ENCODE measurements at places on chromosomes 1 and 21.

GRCh38 chr1:82366689-82367088 lies 566.0 kb downstream of the ADGRL2 start:
- DNase-seq: no peak

DNA sequence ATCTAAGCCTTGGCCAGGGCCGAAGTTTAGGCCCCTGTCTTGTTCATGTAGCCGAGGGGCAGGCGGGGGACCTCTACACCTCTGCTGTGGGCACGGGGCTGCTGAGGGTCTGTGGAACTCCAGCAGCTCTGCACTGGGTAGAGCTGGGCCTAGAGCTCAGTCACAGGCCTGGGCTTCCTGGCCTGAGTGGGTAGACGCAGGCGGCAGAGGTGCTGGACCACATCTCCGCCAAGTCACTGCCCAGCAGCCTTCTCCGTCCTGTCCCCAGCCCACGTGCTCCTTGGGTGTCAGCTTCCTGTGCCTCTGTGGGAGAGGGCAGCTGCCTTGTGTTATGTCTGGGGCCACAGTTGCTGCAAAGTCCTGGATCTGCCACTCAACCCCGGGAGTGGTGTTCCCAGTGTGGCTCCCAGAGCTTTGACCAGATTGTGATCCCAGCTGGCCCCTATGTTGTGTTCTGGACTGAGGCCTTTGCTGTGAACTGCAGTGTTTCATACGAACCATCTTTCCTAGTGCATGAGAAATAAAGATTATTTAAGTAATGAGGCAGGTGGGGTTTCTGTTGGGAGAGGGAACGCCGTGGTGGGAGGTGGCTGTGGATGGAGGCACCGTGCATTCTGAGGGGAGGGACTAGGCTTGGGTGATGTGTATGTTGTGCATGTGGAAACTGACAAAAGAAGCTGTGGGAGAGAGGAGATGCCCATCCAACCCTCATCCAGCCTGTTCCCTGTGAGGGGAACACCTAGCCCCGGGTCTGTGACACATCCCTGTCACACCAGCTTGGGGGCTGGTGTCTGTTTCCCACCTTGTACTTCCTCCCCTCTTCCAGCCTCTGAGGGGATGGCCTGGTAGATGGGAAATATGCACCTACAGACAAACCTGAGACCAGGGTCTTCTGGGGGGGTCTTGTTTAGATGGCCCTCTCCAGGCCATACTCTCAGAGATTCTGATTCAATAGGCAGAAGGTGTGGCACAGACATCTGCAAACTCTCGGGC lies 12.2 kb downstream of the AMPD2 start:
- no peak for DNase-seq

DNA sequence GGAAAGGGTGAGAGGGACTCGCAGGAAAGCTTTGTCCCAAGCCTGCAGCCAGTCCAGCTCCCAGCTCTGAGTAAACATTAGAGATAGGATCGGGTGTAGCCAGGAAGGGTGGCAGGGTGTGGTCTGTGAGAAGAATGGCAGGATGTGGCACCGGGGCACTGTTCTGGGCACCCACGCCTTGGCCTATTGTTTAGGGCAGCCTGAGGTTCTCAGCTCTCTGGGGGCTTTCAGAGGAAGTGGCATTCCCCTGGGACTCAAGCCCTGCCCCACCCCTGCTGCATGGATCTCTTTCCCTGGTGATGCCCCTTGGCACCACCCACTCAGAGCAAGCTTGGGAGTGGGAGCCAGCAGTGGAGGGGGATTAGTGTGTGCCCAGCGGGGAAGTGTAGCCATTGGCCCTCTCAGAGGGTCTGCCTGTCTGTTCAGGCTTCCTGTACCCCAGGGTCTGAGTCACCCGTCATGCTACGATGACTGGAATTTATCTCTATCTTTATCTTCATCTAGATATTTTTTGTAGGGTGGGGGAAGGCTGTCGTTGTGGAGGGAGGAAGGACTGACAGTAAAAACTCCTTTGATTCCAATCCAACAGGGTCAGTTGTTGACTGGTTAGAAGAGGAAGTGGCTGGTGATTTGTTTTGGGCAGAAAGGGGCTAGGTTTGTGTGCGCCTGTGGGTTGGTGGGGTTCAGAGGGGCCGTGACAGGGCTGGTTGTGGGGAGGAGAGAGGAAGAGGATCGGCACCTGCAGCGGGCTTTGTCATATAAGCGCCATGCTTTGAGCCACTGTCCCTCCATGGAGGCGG lies 31.6 kb downstream of the SOX13 start:
- no peak for DNase-seq

DNA sequence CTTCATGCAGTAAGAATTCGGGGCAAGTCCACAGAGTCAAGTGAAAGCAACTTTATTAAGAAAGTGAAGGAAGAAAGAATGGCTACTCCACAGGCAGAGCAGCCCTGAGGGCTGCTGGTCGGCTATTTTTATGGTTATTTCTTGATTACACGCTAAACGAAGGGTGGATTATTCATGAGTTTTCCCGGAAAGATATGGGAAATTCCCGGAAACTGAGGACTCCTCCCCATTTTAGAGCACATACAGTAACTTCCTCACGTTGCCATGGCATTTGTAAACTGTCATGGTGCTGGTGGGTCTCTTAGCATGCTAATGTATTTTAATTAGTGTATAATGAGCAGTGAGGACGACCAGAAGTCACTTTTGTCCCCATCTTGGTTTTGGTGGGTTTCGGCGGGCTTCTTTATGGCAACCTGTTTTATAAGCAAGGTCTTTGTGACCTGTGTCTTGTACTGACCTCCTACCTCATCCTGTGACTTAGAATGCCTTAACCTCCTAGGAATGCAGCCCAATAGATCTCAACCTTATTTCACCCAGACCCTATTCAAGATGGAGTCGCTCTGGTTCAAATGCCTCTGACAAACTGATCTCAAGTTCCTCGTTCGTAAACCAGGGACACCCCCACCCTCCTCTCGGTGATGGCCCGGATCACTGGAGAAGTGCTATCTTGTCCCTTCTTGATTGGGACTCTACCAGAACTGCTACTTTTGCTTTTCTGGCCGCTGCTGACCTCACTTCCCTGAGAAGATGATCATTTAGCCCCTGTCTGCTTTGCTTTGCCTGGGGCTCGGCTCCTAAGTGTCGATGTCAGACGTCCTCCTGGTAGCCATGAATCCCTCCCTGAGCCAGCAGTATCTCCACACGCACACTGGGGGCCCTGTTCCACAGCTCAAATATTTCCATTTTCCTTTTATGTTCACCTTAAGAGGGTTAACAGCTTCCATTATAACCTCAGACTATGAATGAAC lies 48.8 kb downstream of the CLSTN1 start:
- DNase-seq: no peak

- no peak for DNase-seq
Observed at GRCh38 chr1:185244015-185244747, 72.9 kb downstream of the IVNS1ABP start.

GRCh38 chr1:51316113-51316845 lies 14.1 kb downstream of the TTC39A start:
- no peak for DNase-seq

DNA sequence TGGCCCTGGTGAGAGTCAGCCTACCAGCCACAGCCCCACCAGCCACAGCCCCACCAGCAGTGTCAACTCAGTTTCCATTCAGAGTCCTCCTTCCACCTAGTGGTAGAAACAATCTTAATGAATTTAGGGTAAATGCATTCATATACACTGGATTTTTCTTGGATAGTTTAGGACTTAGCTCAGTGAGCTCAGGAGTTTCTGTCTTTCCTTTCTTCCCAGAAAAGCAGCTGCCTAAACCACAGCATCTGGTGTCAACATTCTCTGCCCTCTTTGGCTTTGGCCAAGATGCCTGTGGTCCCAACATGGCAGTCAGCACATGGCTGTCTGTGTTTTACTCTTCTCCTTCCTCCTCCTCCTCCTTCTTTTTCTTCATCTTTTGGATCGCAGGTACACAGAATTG lies 94.0 kb downstream of the CLIC6 start:
- DNase-seq: no peak

- no peak for DNase-seq
Observed at GRCh38 chr1:205930799-205931281, 12.4 kb downstream of the SLC26A9 start.

GRCh38 chr1:145985502-145986439 lies 10.6 kb downstream of the TXNIP start:
- no peak for DNase-seq

GRCh38 chr1:1117469-1117831 lies 1.6 kb upstream of the C1orf159 start:
- DNase-seq: no peak

- DNase-seq: no peak
Observed at GRCh38 chr1:18203645-18204044, 96.0 kb downstream of the IGSF21 start.

DNA sequence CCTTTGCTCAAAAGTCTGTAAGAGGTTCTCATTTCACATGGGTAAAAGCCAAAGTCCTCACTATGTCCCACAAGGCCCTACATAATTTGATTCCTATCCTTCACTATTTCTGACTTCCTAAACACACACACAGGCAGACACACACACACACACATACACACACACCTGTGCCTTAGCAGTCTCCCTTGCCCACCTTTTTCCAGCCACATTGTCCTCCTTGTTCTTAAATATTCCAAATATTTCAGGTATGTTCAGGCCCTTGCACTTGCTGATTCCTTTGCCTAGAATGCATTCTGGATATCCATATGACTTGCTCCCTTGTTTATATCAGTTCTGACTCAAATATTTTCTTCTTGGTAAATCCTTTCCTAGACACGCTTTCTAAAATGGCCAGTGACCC lies 54.6 kb downstream of the NTNG1 start:
- no peak for DNase-seq

GRCh38 chr1:88327391-88328267 lies 356.4 kb upstream of the PKN2 start:
- no peak for DNase-seq

DNA sequence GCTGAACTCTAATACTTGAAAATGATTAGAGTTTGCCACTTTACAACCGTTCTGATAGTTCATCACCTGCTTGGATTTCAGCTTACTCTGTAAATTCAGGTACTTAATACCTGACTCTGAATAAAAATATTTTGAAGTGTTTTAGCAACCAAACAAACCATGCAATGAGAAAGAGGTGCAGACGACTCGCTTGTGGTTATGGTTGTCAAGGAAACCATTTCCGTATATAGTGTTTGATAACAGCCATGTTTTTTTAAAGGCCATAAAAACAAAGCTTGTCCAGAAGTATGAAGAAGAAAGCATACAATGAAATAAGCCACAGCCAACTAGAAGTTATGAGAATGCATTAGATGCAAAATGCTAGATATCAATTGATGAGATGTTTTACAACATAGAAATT lies 167.2 kb upstream of the HMCN1 start:
- DNase-seq: no peak

- no peak for DNase-seq
Observed at GRCh38 chr21:18801468-18801867, 397.9 kb upstream of the TMPRSS15 start.

GRCh38 chr1:236724506-236724905 lies 38.2 kb downstream of the ACTN2 start:
- no peak for DNase-seq

- DNase-seq: no peak
Observed at GRCh38 chr1:211676761-211677160, 1.3 kb upstream of the NEK2 start.

- no peak for DNase-seq
Observed at GRCh38 chr1:209577346-209577745, 6.2 kb upstream of the CAMK1G start.

- no peak for DNase-seq
Observed at GRCh38 chr21:36700295-36700970, 1.5 kb downstream of the SIM2 start.

- no peak for DNase-seq
Observed at GRCh38 chr1:12756273-12756672, 10.3 kb downstream of the CFAP107 start.

DNA sequence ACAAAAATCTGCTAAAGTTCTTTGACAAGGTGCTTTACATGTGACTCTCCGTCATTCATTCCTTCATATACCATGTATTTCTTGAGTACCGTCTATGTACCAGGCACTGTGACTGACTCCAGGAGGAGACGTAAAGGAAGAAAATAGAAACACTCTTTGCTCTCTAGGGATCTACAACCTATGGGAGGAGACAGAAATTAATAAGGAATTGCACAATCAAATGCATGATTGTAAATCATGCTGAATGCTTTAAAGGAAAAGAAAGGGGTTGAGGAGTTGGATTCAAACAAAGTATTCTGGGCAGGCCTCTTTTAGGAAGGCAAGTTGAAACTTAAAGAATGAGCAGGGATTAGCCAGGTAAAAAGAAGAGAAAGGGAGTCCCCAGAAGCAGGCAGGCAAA lies 239.1 kb upstream of the FGGY start:
- no peak for DNase-seq

- no peak for DNase-seq
Observed at GRCh38 chr1:211734791-211735190, 59.4 kb upstream of the NEK2 start.

DNA sequence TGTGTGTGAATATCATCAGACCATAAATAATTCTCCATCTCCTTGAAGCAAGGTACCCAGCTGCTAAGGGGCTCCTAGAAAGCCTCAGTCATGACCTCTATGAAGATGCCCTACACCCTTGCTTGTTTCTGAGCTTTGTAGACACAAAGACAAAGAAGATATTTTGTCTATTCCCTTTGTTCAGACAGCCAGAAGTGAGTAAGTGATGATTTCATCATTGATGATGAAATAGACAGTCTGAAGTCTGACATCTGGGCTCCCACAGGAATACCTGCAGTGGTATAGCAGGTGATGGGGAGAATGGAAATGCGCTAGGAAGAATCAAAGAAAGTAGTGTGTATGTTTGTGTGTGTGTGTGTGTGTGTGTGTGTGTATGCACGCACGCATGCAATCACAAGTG lies 82.2 kb upstream of the DPT start:
- DNase-seq: no peak

GRCh38 chr1:54489627-54490250 lies 58.3 kb upstream of the ACOT11 start:
- DNase-seq: no peak

- DNase-seq: no peak
Observed at GRCh38 chr21:30962013-30962412, 76.3 kb downstream of the KRTAP19-8 start.

- DNase-seq: no peak
Observed at GRCh38 chr1:62024690-62025089, 170.0 kb upstream of the L1TD1 start.

DNA sequence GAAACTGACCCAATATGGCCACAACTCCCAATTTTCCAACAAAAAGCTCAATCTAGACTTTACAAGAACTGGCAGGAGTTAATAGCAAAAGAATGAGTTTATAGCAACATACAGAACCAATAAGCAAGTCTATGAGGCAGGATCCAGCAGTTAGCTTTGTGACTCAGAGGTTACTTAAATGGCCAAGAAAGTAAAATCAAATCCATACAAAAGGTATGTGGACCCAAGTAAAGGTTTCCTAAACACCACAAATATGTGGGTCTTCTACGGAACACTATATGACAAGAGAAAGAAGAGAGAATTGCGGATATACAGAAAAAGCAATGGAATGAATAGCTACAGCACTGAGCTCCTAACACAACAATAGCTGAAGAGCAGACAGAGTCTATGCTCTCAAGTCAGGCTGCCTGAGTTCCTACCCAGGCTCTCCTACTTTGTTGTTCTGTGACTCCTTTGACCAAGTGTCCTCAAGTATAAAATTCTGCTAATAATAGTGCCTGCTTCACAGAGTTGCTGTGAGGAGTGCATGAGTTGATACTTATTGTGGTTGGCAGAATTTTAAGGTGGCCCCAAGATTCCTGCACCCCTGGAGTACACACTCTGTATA lies 204.3 kb downstream of the SMYD3 start:
- no peak for DNase-seq

Measured in head of caudate nucleus (tissue), 42 donors.